Fibroblast of skin of scalp (primary cell): ENCODE measurements at places on chromosomes 16 and 17.
A peak's percentile ranks its signal among the peaks of the same experiment; 100 is the strongest.

GRCh38 chr17:33046361-33047255 is 55.0 kb downstream of the SPACA3 start:
- no peak for DNase-seq

DNA sequence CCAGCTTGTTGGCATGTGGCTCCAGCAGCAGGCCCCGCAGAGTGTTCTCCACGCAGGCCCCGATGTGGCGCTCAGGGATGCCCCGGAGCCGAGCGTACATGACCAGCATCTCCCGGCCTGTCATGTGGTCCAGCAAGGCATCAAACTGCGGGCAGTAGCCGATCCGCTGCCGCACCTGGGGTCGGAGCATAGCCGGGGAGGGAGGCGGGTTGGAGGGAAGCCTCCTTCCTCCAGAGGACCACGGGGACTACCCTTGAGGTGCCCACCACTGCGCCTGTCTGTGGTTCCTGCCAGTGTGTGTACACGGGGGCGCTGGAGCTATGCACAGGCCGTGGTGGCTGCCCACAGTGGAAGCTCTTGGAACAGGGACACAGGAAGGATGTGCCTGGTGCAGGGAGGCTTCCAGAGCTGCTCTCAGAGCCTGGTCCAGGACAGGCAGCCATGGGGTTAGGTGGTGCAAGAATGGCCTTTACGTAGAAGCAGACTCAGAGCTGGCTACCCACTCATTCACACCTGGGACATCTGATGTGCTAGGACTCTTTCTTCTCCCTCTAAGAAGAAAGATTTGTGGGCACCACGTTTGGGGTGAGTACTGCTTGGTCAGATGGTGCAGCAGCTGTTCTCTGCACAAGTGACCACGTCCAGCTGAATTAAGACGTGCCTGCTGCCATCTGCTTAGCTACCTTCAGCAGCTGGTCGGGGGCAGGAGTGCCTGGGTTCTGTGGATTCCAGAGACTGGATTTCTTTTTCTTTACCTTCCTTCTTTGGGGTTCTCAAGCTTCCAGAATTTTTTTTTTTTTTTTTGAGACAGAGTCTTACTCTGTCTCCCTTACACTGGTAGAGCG is 11.3 kb upstream of the RNPS1 start:
- no peak for DNase-seq

DNA sequence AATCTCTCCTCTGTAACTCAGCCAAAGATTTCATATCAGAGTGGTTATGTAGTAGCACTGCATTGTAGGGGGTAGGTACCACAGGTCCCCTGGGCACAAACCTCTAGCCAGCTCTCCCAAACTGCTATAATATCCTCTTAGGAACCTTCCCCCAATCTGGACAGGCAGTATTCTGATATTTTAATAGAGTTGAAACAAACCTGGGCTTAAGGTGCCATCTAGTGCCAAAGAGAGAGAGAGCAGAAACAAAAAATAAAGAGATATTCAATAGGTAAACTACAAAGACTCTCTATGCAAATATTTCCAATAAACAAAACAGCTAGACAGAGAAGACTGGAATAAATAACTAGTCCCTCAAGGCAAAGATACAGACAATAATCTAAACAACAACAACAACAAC is 1070.0 kb downstream of the CDH11 start:
- DNase-seq: peak; percentile 51

DNA sequence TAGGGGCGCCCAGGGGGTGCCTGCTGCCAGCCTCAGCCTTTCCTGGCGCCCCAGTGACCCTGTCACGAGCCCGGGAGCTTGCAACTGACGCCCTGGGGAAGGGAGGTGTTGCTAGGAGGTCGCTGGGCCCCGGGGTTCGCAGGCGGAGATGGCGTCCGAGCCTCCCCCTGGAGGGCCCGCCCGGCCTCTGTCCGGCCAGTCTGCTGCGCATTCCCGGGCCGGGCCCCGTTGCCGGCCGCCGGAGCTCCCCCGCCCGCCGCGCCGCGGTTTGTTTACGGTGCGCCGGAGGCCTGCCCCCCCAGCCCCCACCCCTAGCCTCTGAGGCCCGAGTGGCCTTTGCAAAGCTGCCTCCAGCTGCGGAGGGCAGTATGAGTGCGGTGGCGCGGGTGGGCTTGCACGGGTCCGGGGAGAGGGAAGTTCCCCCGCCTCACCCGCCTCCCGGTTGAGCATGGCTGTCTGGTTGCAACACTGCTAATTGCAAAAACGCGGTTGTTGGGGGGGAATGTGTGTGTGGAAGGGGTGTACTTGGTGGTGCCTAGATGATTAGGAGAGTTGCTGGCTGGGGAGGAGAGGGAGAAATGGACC is 514 bp downstream of the THRA start:
- no peak for DNase-seq

GRCh38 chr17:47286198-47286914 is 32.7 kb downstream of the ITGB3 start:
- DNase-seq: peak; percentile 80

- peak; percentile 32 for DNase-seq
Measured at GRCh38 chr17:81295676-81296381, 722 bp upstream of the SLC38A10 start.

- peak; percentile 74 for DNase-seq
Measured at GRCh38 chr17:11598274-11599221, at the start of gene DNAH9. TSS of gene DNAH9 (plus strand) at chr17:11598470. CDS start at chr17:11598499, 29 bp downstream.

- peak; percentile 59 for DNase-seq
Measured at GRCh38 chr17:81200695-81201580, 21.8 kb downstream of the CEP131 start.

- DNase-seq: peak; percentile 15
Measured at GRCh38 chr17:45405250-45406086, 27.2 kb downstream of the ARHGAP27 start.

DNA sequence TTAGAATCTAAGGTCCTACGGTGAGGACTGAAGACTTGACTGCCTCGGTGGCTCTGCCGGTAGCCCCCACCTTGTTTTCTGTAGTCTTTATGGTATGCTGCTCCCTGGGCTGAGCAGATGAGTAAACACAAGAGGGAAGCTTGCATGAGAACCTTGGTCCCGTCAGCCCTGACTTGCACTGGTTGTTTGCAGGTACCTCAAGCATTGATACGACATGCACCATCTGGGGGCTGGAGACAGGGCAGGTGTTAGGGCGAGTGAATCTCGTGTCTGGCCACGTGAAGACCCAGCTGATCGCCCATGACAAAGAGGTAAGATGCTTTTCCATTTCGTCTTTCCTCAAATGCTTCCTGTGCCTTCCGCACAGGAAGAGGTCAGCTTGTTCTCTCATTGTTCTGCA is 21.1 kb upstream of the TACO1 start:
- no peak for DNase-seq

- peak; percentile 30 for DNase-seq
Measured at GRCh38 chr17:78168903-78169793, 767 bp downstream of the SYNGR2 start.

DNA sequence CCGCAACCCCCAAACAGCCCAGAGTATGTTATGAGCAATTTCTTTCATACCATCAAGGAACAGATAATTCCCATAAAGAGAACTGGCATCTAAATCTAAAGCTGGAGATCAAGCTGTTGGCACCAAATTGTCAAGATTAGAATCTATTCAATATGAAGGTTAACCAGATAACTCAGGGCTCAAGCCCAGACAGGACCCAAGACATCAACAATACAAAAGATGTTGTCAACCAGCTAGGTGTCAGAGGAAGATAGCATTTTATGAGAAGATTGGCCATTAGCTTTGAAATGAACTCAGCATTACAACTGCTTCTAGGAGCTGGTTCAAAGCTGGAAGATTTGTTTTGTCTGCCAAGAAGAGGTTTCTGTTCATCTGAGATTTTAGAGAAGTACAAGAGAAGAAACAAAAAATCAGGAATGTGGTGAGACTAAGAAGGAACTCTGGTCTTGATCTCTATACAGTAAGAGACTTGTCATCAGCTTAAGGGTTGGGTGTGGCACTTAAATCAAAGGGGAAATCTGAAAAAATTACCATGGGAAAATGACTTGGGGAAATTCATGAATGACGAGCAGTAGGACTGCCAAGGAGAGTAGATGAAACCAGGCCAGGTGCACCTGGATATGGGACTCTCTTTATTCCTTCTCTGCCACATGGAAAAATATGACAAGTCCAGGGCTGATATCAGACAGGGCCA is 64.2 kb upstream of the COX10 start:
- no peak for DNase-seq

DNA sequence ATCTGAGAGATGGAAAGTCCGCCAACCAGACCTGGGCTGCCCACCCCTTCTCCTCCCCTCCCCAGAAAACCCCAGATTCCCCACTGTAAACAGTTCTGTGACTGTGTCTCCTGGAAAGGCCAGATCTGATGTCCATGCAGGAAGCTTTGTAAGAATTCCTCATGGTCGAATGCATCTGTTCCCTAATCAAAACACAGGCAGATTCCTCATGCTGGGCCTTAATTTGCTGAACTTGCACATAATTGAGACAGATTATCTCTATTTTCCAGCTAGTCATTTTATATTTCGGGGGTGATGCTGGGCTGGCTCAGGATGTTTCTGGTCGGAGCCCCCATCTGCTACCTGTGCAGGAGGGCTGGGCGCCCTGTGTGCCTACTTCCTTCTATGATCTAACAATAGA is 233.6 kb upstream of the ASIC2 start:
- DNase-seq: no peak

DNA sequence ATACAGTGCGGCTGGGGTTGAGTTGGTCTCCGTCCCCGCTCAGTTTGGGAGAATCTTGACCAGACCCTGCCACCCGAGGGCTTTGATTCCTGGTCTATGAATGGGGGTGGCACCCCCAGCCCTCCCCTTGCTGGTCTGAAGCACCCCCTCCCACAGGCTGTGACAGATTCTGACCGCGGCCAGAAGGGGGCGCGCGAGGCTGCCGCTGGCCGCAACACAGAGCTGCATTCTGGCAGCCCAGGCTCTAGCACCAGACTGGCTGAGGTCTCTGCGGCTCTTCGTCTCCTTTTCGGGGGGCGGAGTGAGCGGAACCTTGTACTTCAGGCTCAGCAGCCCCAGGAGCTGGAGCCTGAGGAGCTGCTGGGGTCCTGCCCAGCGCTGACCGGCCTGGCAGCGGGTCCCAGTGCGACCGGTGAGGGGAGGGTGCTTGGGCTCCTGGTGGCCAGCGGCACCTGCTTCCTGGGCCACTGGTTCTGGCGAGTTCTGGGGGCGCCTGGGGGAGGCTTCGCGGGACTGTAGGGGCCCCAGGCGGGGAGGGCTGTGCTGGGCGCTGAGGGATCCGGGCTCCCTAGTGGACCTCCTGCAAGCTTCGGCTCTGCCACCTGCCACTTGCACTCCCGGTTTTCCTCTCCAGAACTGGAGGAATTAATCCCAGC is 1011.6 kb downstream of the KCNJ18 start:
- no peak for DNase-seq

DNA sequence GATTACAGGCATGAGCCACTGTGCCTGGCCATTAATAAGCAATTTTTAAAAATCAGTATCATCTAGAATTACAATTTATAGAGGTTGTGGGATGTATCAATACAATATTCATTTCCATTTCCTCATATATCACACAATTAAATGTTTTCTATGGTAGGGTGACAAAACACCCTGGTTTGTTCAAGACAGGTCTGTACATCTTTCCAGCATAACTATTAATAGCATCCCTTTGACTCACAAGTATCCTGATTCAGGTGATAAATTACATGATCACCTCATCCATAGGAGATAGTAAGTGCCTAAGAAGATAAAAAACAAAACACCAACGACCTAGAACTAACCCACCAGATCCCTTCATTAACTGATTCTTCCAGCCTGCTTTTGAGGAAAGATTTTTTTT is 13.1 kb downstream of the COIL start:
- DNase-seq: no peak

DNA sequence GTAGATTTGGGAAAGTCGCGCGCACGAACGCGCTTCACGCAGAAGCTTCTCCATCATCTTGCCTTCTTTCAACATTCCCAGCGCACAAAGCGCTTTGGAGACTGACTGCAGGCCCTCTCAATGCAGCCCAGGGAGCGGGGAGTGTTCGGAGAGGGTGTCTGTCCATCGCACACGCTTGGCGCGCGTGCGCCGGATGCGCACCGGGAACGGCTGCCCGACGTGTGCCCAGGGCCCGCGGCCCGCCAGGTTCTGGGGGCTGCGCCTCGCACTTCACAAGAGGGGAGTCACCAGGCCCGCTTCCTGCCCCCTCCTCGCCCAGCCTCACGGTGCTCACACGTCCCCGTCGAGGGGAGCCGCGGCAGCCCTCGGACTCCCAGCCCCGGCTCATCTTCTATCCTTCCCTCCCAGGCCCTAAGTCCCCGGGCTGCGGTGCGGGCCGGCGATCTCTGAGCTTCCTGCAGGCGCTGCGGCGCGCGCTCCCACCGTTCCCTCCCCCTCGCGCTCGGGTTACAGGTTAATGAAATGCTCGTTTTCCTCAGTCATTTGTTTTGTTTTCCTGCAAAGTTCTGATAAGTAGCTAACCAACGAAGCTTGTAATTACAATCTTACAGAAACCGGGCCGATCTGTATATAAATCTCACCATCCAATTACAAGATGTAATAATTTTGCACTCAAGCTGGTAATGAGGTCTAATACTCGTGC is 2.8 kb upstream of the IRX3 start:
- no peak for DNase-seq

GRCh38 chr17:73228748-73229236 is 32.9 kb downstream of the CPSF4L start:
- DNase-seq: peak; percentile 79

DNA sequence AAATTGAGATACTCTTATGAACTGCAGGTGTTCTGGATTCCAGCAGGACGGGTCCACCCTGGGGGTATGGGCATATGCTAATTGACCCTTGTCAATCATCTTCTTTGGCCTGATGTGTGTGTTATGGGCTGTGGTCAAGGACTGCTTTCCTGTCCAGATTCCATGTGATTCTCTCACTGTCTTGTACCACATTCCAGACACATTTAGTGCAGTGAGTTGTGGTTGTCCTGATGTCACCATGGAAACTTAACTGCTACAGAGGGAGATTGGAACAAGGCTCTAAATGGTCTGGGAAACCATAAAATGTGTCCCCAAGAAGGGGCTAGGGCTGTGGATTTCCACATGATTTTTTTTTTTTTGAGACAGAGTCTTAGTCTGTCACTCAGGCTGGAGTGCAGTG is 367.4 kb downstream of the UTP18 start:
- no peak for DNase-seq

DNA sequence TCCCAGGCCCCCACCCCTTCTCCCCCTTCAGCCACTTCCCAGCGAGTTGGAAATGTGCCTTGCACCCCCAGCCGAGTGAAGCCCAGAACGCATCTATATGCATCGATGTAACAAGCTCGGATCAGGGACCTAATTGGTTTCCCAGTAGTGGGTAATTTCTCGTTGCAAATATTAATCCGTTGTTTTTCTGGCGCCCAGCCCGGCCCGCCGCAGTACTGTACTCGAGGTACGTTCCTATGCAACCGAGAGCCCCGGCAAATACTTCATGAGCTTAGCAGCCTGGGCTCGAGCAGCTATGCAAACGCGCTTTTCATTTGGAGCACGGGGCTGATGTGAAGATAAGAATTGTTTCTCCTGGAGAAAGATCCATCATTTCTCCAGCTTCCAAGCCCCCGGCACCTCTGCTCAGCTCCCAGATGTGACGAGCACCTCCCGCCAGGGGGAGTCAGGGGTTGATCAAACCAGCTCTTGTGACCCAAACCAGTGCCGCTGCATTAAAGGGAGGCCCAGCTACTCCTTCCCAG is 229.8 kb downstream of the KATNIP start:
- DNase-seq: peak; percentile 42

GRCh38 chr16:66814734-66815133 is 13.3 kb upstream of the TERB1 start:
- no peak for DNase-seq
